ENCODE measurements at places on chromosomes 4 and X. TPM values are rescaled to one million over a fixed set of nuclear protein-coding genes. Genes with fewer than 3 reads are reported as not detected.

Gene CT45A3
- total RNA-seq: not detected

Gene PRDM5
- 8.2 TPM for total RNA-seq

Gene ARAP2
- total RNA-seq: not detected

GRCh38 chr4:751676-752075 is 46.0 kb downstream of the PCGF3 start:
- no peak for DNase-seq

Gene CPZ
- 4.8 TPM for total RNA-seq

DNA sequence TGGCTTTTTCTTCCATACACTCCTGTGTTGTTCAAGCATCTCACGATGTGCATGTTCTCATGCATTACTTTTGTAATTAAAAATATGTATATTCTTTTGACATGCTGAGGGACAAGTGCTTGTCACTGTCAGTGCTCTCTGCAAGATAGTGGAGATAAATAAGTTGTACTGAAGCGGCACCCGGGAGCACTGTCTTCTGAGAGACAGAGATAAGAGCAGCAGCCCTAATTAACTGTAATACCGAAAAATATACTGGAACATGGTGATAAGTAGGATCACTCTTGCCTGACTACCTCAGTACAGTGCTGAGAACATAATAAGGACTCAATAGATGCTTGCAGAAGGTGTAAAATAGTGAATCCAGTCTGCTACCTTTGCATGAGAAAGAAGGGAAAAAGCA is 9.4 kb upstream of the GPR173 start:
- DNase-seq: no peak

- DNase-seq: no peak
Measured at GRCh38 chrX:31708116-31708515, 636.3 kb upstream of the FTHL17 start.

GRCh38 chr4:127709456-127709855 is 20.7 kb upstream of the SLC25A31 start:
- no peak for DNase-seq

Gene SEC24B
- 38.0 TPM for total RNA-seq

DNA sequence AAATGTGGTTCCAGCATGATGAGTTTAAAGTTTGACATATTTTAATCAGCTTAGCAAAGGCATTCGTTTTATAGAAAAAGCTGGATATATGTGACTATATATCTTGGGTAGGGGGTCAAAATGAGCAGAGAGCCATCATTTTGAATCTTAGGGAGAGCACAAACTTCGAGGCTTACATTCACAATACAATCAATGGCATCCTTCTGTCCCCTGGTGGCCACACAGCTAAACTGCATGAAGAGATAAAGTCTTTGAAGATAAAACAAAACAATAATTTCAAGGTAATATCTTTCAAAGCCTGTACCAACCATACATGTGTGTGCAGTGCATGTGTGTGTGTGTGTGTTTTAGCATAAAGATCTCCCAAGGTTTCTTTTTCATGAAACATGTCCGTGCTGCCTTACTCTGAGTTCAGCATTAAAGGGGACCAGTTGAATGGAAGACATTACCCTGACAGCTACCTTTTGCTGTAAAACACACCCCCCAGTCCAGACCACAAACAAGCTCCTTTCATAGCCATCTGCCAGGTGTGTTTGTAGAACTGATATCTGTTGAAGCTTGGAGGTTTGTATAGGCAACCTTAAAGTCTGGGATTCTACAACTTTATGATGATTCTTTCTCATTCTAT is 22.0 kb downstream of the DYNLT3 start:
- peak; percentile 18 for DNase-seq

DNA sequence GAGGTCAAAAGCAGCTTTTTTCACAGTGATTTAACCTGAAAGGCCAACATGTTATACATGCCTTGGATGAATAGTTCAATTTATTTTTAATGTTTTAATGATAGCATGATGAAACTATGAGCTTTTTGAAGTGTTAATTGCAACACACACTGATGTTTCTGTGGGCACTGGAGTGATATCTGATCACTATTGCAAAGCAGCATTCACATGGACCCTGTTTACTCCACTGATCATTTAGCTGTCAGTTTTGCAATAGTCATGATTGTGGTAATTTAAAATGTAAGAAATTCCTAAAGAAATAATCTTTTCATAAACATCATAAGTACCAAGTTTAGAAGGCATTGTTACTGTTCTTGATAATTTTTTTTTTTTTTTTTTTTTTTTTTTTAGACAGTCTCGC is 74.1 kb downstream of the ARSJ start:
- DNase-seq: no peak

Gene MAGEA4
- not detected for total RNA-seq

GRCh38 chr4:41918278-41918677 is 17.0 kb upstream of the TMEM33 start:
- no peak for DNase-seq

Measured in HFFc6 (cell line).